ENCODE measurements at places on chromosomes 1 and 21. TPM values are rescaled to one million over a fixed set of nuclear protein-coding genes. Genes with fewer than 3 reads are reported as not detected.

Gene LCE3B
- total RNA-seq = not detected

Gene APCS
- not detected for total RNA-seq

Gene C2CD2
- total RNA-seq = 31.6 TPM

- DNase-seq = no peak
These were observed 25.7 kb upstream of the KCNN3 start for GRCh38 chr1:154895798-154896197.

DNA sequence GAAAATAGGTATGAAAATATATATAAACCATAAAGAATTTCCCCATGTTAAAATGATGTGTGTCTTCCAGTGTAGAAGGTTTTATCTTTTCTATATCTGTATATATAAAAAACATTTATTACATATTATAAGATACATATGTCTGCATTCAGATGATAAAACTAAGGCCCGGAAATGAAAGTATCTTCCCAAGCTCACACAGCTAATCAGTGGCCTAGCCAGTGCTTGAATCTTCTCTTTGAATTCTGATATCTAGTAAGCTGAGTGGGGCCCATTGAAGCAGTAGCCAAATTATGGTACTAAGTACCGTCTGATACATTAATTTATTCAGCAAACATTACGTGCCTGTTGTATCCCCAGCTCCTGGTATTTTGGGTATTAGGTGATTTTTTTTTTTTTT, 28.6 kb downstream of the UCK2 start:
- no peak for DNase-seq

GRCh38 chr1:91611483-91611917, 110.8 kb downstream of the CDC7 start:
- DNase-seq = no peak

GRCh38 chr1:37537378-37537777, 16.7 kb downstream of the SNIP1 start:
- DNase-seq = no peak

Gene ATP5PB
- total RNA-seq = 162 TPM

All from mesothelial cell of epicardium (in vitro differentiated cells).